ENCODE measurements at places on chromosomes 1 and 21. TPM values are rescaled to one million over a fixed set of nuclear protein-coding genes. Genes with fewer than 3 reads are reported as not detected.

GRCh38 chr1:92536211-92536979, 49.7 kb upstream of the GFI1 start:
- no peak for DNase-seq

- peak; percentile 41 for DNase-seq
Measured at GRCh38 chr1:60866917-60867531, 215.3 kb upstream of the NFIA start.

- peak; percentile 24 for DNase-seq
Measured at GRCh38 chr1:211468595-211468994, 23.4 kb downstream of the RD3 start.

- DNase-seq, result no peak
Measured at GRCh38 chr1:1306661-1307260, 969 bp downstream of the ACAP3 start.

ERICH3 gene
- polyA plus RNA-seq, result 6.8 TPM

GRCh38 chr1:218957971-218958370, 215.7 kb upstream of the LYPLAL1 start:
- no peak for DNase-seq

DNA sequence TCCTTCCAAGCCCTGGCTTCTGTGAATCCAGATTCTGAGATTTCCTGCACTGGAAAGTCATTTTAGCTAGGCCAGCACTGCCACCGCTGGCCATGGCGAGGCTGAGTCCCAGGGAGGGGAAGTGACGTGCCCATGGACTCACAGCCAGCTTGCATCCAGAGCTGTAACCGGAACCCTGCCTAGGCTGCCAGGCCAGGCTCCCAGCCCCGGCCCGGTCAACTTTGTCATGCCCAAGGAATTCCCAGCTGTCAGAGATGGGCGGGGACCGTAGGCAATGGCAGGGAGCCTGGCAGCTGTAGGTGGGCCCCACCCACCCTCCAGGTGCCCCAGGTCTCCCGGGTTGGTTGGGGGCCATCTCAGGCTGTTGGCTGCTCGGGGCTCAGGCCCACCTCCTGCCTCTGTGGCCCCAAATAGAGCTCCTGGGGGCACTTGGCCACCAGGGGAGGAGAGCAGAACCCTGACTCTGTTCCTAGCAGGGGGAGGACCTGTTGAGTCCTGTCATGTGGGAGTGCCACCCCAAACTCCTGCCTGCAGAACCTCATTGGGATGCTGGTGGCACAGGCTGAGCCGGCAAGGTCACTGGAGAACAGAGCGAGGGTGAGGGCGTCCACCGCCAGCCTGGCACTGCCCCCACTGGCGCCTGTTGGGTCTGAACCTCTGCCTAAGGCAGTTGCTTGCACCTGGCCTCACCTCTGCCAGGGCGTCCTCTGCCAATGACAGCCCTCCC, 57.8 kb downstream of the FOXO6 start:
- peak; percentile 83 for DNase-seq

GRCh38 chr21:41010101-41010435, 157.9 kb upstream of the BACE2 start:
- no peak for DNase-seq

DNA sequence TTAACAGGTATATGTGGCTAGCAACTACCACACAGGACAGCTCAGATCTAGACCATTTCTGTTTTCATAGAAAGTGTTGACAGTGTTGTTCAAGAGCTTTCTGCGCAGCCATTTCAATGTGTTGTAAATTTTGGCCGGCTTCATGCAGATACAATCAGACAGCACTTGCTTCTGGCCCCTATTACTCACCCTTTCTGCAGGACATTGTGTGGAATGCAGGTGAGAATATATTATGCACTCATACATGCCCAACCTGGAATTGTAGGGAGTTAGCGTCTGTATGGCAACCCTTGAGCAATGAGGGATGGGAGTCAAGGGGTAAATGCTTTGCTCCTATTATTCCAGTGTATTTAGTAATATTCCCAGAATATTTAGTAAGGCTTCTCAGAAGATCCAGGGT, 180.9 kb upstream of the PLXNA2 start:
- no peak for DNase-seq

DNA sequence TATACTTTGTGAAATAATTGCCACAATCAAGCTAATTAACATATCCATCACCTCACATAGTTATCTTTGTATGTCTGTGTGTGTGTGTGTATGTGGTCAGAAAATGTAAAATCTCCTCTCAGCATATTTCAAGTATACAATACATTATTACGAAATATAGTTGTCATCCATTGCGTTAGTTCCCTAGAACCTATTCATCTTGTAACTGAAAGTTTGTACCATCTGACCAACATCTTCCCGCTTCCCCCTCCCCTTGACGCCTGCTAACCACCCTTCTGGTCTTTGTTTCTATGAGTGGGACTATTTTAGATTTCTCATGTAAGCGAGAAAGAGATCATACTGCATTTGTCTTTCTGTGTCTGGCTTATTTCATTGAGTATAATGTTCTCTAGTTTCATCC, 455.3 kb downstream of the KCNT2 start:
- no peak for DNase-seq

DNA sequence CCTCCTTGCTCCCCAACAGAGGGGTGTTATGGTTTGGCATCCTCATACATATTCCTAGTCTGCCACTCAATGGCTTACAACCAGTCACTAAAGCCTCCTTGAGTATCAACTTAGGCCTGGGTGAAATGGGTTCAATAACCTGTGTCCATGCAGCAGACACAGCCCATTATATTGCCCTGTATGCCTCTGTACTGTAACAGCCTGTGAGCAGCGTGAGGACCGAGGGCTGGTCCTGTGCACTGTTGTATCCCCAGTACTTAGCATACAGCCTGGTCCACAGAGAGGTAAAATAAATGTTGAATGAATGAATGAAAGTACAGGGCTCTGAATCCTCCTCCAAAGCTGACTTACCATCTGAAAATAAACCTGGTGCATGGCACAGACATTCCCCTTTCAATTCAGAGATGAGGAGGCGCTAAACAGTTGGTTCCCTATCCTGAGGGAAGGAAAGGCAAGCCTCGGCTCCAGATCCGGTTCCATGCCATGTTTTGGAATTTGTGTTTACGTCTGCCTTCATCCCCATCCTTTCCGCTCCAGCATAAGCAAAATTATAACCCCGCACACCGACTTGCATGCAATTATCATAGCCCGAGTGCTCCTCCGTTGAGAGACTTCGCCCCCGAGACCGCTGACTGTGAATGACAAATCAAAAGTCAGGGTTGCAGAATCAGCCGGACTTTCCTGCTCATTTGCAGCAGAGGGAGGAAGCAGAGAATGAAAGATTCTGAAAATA, 45.0 kb upstream of the DNAJC6 start:
- no peak for DNase-seq

- no peak for DNase-seq
Measured at GRCh38 chr1:151596166-151596953, 15.5 kb upstream of the SNX27 start.

DNA sequence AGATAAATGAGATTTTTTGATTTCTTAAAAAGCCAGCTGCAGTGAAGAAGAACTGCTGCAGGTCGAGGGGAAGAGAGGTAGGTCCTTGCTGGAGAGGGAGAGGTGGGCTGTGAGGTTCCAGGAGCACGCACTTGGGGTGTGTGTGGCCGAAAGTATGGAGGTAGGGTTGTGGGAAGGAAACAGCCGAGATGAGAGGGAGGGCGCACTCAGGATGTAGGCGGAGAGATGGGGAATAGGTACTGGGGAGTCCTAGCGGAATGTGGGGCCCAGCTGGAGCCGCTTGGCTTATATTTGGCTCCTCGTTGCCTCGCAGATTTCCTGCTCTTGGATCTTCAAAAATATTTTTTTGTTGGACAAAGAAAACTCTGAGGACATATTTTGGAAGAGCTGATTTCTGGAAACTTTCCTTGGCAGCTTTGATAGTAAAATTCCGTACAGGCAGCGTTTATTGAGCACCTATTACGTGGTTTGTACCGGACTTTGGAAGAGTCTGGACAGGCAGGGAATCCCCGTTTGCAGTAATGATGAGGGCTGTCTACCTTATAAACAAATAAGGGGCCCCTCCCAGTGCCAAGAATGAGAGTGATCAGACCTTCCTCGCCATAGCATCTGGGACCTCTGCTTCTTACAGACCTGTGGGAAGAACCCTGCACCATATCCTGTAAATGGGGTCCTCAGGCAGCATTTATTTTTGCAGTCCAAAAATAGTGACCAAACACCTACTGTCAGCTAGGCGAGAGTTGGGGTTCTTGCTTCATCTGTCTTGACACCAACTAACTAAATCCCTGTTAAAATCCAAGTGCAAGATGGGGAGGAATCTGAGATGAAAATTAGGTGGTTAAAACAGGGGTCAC, 1.5 kb downstream of the LRRC8D start:
- DNase-seq, result peak; percentile 42

DNA sequence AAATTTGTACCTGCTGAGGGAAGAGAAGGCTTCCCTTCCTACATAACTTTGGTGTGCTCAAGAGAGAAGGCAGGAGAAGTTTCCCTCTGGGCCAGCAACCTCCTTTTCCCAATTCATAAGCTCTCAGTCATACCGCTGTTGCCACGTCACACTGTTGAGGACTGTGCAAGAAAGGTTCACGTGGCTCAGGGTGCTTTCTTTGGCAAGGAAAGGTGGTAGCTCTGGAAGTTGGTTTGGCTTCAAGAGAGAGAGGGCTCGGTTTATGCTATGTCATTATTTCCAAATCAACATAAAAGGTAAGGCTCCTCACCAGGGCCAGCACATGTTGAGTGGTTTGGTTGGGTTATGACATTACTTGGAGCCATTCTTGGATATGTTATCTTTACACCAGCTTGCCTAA, 77.3 kb downstream of the TNFSF18 start:
- no peak for DNase-seq

DNA sequence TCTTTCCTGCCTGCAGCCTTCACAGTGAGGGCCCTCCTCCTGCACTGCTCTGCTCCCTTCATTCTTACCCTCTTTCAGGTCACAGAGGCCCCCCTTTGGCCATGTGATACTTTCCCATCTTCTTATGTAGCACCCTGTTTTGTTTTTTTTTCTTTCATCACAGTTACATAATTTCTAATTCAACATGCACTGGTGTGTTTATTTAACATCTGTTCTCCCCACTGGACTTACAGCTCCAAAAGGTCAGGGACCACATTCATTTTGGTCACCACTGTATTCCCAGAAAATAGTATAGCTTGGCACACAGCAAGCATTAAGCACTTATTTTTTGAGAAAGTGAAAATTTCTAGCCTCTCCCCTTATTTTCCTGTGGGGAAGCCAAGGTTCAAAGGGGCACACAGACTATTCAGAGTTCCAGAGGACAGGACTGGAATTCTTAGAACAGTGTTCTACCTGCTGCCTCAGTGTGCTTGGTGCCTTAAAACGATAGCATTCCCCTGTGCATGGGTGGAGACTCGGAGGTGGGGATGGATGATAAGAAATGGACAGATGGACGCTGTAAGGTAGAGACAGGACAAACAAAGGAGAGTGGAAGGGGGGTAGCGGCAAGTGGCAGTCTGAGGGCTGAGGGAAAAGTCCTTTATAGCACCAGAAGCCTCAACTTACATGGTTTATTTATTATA, 5.3 kb downstream of the DENND2D start:
- DNase-seq, result no peak

DNA sequence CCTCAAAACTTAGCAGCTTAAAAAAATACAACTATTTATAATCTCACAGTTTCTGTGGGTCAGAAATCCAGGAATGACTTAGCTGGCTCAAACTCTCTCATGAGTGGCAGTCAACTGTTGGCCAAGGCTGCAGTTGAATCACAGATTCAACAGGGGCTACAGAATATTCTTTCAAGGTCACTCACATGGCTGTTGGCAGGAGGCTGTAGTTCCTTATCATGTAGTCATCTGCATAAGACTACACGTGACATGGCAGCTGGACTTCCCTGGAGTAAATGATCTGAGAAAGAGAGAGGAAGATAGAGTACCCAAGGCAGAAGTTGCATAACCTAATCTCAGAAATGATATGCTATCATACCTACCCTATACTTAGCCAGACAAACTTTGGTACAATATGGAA, 75.2 kb upstream of the TSPAN2 start:
- DNase-seq, result no peak

ATP1A2 gene
- polyA plus RNA-seq, result 15.0 TPM

GNAT2 gene
- polyA plus RNA-seq, result not detected

HIVEP3 gene
- 7.2 TPM for polyA plus RNA-seq

DNA sequence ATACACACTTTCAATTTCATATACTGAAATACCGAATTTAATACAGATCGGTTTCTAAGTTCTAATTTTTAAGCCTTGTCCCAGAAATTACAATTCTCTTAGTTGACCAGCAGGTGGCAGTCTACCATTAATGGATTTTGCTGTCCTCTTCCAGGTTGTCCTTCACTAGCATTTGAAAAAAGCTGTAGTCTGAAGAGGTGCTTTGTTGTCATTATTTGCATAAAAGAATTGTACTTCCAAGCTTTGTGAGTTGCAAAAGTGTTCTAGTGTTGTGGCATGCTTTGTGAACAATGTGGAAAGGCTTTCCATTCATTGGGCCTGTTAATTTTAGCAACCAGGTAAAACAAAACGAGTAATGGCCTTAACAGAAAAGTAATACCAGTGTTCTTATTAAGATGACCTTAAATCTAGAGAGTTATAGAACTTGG, 193.6 kb downstream of the RPS6KC1 start:
- no peak for DNase-seq

DNA sequence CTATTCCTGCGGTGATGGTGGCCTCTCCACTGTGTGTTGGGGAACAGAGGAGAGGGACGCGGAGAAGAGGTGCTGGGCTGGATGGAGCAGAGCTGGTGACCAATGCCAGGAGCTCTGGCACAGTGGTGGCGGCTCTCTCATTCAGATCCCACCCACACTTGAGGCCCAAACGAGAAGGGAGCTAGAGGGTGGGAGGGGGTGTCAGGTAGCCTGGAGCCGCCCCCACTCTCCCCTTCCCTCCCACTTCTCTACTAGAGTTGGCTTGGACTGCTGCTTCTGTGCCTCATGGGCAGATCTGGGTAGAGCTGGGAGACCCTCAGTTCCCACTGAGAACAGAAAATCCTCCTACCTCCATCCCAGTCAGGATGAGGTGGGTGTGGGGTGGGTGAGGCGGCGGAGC, 3.5 kb downstream of the TTC39A start:
- DNase-seq, result no peak

DNA sequence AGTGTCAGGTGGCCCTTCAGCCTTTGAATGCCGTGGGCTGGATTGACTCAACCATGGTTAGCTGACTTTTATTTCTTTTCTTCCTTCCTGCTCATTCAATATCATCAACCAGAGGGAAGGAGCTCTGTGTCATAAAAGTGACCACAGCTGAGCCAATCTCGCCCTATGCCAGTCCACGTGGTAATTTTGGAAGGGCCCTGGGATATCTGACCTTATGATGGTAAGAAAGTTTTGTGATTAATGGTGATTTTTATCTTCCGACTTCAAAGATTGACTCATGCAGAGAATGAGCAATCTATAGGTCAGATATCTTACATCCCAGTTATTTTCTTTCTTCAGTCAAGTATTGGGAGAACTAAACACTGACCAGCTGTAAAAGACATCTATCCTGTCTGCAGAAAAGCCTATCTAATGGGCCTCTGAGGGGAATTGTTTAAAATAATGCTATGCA, 170.3 kb downstream of the ZC3H11B start:
- DNase-seq, result no peak

NFYC gene
- 80.9 TPM for polyA plus RNA-seq

NECTIN4 gene
- polyA plus RNA-seq, result 11.2 TPM

GRCh38 chr21:40636026-40636425, 210.9 kb downstream of the DSCAM start:
- DNase-seq, result no peak

OR4F29 gene
- not detected for polyA plus RNA-seq

GRCh38 chr1:9890224-9890731, 19.8 kb downstream of the CTNNBIP1 start:
- DNase-seq, result peak; percentile 53

SLC44A5 gene
- polyA plus RNA-seq, result 2.1 TPM

OR2L2 gene
- 0.09 TPM for polyA plus RNA-seq

All from left lung (tissue), 14 donors.